Stimulated activated CD4-positive, alpha-beta T cell treated with anti-CD3 and anti-CD28 coated beads, TNF-alpha, amount 100 ng/mL, for 48 hours (primary cell): ENCODE measurements at places on chromosomes 2 and 18.

DNA sequence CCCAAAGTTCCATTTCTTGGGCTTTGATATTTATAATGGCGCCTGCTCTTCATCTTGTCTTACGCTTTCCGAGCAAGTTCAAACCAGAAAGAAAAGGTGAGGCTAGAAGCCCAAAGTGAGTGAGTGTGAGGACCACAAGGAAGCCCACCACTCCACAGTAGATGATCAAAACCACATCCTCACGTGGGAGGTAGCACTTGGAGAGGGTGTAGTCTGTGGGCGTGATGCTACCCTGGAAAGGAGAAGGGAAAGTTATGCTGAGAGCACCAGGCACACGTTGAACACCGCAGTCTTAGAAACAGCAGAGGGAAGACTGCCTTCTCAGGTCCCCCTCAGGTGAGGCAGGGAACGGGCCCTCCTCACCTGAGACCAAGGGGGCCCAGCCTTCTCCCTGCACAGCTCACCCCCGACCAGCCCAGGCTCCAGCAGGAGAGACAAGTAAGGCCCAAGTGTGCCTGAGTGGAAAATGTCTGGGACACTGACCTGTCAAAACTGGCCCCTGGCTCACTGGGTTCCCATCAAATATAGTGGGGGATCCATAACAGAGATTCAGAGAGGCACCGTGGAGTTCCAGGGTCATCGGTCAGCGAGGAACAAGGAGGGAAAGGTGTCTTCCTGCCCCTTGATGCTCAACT lies 23.6 kb downstream of the MPPE1 start:
- DNase-seq = no peak

- no peak for DNase-seq
Measured at GRCh38 chr18:57806978-57807285, 3.8 kb upstream of the ATP8B1 start.

DNA sequence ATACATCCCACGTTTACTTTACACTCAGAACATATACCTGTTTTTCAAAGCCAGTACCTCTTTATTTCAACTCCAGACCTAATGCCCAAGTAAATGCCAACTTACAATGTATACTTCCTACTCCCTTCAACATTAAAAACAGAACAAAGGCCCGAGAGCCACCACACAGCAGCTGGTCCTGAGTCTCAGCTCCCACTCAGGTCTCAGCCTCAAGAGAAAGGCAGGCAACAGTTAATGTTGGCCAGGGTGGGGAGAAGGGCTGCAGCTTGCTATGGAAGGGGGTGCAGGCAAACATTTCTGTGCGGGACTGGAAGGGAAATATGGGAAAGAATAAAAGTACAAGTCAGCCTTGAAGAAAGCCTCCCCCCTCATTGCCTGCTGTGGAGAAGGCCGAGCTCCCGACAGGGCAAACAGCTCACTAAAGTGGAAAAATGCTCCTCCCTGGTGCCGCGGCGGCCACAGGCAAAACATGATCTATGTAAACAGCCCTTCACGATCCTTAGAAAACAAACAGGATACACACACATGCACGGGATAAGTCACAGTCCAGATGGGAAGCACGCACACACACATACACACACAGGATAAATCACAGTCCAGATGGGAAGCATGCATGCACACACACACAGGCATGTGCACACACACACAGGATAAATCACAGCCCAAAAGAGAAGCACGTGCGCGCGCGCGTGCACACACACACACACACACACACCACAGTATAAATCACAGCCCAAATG lies 67.4 kb downstream of the ADNP2 start:
- no peak for DNase-seq

DNA sequence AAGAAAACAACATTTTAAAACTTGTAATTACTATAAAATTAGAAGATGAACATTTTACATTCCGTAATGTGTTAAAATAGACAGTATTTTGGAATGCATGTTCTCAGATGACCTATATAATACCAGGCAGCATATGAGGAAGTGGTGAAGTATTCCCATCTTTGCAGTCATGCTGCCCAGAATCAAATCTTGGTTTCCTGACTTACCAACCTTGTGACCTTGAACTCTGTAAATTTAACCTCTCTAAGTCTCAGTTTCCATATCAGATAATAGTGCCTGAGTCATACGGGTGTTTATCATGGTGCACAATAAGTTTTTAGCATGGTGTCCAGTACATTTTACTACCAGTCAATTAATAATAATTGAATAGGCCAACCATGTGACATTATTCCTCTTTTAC lies 7.3 kb upstream of the GALM start:
- DNase-seq = no peak

DNA sequence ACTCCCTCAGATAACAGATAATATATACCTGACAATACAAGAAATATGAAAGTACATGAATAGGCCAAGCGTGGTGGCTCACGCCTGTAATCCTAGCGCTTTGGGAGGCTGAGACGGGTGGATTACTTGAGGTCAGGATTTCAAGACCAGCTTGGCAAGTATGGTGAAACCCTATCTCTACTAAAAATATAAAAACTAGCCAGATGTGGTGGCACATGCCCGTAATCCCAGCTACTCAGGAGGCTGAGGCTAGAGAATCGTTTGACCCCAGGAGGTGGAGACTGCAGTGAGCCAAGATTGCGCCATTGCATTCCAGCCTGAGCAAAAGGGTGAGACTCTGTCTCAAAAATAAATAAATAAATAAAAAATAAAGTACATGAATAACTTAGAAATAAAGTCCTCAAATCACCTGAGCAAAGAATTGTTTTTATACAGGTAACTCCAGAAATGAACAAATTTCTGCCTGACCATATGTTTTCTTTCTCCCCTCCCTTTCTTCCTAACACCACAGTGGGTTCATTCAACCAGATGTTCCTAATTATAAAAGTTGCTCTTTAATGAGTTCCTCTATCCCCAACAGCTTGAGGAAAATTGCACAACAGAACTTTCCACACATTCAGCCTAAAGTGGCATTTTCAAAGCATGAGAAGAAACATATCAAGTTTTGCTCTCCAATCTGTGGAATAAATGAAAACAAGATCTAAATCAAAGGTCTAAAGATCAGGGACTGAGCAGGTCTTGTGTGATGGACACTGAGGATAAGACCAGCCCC lies 33.6 kb upstream of the AP1S3 start:
- DNase-seq = no peak

GRCh38 chr2:74867841-74868658 lies 34.1 kb downstream of the HK2 start:
- no peak for DNase-seq

GRCh38 chr18:59699061-59699460 lies 1.8 kb upstream of the CCBE1 start:
- no peak for DNase-seq

- no peak for DNase-seq
Measured at GRCh38 chr2:241072553-241073165, 29.4 kb downstream of the MTERF4 start.

GRCh38 chr18:55879331-55879730 lies 291.3 kb upstream of the TCF4 start:
- no peak for DNase-seq

- peak; percentile 51 for DNase-seq
Measured at GRCh38 chr2:32946314-32947075, at the start of gene LTBP1. LTBP1 (plus strand) TSS chr2:32946953; CDS start chr2:32947325, 372 bp downstream.

- no peak for DNase-seq
Measured at GRCh38 chr2:233476651-233477547, 89.7 kb downstream of the USP40 start.

DNA sequence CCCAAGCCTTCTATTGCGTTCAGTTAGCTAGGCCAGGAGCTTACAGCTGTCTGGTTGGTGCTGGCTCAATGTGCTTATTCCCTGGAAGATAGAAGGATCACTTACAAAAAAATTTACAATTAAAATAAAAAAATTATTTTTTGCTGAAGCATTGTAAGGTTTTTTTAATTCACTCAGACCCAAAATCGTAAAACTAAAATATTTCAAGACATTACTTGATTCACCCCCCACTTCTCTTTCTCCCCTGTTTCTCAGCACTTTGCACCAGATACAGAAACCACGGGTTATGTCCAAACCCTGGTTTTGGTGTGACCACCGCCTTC lies 911 bp upstream of the PTPRM start:
- DNase-seq = no peak

- no peak for DNase-seq
Measured at GRCh38 chr2:95275601-95276243, 1.5 kb downstream of the PROM2 start.

DNA sequence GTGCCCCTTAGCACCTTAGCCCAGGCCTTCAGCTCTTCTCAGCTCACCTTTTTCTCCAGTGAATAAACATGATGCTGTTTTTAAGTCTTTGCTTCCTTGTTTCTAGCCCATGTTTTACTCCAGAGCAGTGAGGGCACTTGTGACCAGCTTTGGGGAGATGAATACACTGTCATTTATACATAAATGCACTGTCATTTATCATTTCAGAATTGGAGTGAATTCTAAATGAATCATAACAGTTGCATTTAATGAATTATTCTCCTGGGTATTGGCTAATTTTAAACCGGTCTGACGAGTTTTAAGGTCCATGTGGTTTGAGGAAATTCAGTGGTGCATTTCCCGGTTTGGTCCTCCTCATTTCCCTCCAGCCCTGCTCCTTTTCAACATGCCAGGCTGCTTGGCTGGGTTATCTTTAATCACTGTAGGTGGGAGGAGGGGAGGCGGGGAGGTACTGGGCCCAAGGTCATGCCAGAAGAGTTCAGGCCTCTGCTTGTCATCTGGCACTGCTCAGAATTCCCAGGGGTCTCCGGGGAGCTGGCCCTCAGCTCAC lies 23.9 kb downstream of the PRKCE start:
- no peak for DNase-seq

- DNase-seq = no peak
Measured at GRCh38 chr2:5263291-5263690, 428.9 kb upstream of the SOX11 start.

- DNase-seq = no peak
Measured at GRCh38 chr2:138879931-138880330, 99.7 kb upstream of the NXPH2 start.

DNA sequence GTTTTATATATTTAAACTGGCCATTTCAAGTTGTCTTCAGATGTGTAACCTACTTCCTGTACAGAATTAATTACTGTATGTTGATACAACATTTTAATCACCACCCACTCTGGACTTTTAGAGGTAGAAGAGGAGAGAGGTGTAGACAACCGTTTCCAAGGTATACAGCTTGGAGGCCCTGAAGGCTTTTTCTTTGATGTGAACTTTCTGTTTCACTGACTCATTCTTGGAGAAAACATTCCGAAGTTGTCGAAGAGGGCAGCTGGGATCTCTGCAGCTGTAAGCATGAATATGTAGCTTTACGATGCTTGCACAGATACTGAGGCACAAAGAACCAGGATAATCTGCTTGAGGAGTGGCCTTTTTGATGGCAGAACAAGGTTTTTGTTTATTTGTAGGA lies 137.0 kb downstream of the NCKAP5 start:
- no peak for DNase-seq

DNA sequence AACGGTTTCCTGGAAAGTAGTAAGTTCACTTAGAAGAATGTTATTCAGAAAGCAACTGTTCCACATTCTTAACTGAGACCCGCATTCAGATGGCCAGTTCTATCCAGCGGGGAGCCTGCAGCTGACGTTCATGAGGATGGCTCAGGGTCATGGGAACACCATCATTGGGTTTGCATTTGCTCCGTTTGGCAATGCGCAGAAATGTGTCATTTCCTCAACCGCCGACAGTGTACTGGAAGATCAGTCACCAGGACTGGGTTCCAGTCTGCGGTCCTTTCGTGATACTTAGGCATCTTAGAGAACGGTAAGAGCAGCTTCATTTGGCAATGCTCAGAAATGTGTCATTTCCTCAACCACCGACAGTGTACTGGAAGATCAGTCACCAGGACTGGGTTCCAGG lies 104.0 kb downstream of the DNER start:
- DNase-seq = no peak

GRCh38 chr2:1552611-1553010 lies 139.3 kb downstream of the TPO start:
- no peak for DNase-seq

- DNase-seq = no peak
Measured at GRCh38 chr2:235378944-235379343, 114.9 kb upstream of the AGAP1 start.

DNA sequence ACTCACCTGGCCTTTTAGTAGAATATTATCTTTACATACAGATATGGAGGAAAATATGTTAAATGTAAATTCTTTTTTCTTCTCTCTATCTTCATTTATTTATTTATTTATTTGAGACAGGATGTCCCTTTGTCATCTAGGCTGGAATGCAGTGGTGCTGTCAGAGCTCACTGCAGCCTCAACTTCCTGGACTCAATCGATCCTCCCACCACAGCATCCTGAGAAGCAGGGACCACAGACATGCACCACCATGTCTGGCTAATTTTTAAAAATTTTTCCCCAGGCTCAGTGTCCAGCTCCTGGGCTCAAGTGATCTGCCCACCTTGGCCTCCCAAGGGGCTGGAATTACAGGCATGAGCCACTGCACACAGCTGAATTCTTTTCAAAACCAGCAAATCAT lies 20.3 kb downstream of the KYNU start:
- DNase-seq = no peak

DNA sequence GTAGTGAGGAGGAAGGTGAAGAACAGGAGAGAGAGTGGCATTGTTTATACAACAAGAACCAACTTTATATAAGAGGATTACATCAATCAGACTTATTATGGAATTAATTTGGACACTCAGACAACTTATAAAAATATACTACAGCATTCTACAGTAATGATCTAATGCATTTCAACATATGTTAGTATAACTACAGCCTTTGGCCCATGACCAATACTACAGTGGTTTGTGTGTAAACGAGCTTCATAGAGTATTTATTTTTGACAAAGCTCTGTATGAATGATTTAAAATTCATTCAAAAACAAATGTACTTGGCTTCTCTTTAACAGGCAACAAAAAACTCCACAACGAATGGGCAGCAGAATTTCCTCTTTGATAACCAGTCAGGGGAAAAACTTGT lies 72.8 kb downstream of the ZNF521 start:
- DNase-seq = no peak

- no peak for DNase-seq
Measured at GRCh38 chr18:13138420-13139139, 80.0 kb upstream of the LDLRAD4 start.

DNA sequence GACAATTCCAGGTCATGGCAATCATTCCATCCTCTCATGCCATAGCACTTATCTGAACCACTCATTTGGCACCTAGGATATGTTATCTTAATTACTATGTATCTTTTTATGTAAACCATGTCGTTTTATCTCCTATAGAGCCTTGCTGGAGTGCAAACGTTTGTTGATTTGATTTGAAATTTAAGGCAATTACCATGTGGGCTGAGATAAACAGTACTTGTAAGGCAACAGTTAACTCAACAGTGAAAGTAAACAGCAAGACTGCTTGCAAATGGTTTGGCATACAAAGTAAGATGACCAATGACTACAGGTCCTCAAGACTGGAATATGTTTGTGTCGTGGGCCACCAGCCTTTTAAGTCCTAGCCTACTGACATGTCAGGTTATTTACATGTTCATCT lies 133.7 kb upstream of the ZFP36L2 start:
- no peak for DNase-seq

GRCh38 chr2:40242315-40242714 lies 209.6 kb downstream of the SLC8A1 start:
- no peak for DNase-seq

DNA sequence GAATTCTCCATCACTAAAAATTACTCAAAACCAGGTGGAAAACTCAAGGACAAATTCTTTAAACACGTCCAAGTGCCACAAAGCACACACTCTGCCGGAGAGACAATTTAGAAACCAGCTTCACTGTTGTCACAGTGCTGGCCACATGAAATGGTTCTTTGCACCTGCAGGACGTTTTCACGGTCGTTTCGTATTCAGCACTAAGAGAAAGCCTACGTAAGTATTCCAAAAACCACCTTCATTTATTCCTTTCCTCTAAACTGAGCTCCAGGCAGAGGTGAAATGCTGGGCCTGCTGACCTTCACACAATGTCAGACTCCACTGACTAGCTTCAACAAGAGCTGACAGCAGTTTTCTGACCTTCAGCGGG lies 680 bp downstream of the ATP5F1A start:
- DNase-seq = no peak
